Lung (tissue), 17 donors: ENCODE measurements at places on chromosomes 2 and 18.
A peak's percentile ranks its signal among the peaks of the same experiment; 100 is the strongest.

DNA sequence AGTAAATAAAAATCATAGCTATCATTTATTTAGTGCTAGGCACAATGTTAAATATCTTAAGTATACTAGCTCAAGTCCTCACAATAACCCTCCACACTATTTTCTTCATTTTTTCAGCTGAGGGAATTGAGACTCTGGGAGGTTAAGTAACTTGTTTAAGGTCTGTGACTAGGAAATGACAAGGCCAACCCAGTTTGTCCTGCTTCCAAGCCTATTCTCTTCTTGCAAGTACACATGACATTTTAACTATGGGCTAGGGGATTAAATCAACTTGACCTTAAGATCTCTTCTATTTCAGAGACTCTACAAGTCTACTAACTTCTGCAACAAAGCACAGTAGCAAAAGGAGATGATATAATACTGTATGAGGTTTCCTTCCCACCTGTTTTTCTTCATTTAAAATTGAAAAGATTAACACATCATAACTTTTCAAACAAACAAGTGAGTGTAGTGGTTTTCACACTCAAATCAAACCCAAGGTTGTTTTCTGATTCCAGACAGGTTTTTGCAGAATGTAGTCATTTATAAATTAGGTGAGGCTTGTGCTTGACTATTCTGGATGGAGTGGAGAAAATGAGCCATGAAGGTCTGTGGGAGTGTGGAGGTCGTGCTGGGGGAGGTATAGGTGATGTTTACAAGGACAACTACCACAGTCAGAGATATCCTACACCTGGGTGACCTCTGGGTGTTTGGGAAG is 57.0 kb downstream of the CD28 start:
- H3K36me3 ChIP-seq, result no peaks in the 10 kb centered on the region
- H3K27me3 ChIP-seq, result no peaks in the 10 kb centered on the region
- H3K4me1 ChIP-seq, result no peaks in the 10 kb centered on the region
- no peak overlapping the region for H3K4me3 ChIP-seq

DNA sequence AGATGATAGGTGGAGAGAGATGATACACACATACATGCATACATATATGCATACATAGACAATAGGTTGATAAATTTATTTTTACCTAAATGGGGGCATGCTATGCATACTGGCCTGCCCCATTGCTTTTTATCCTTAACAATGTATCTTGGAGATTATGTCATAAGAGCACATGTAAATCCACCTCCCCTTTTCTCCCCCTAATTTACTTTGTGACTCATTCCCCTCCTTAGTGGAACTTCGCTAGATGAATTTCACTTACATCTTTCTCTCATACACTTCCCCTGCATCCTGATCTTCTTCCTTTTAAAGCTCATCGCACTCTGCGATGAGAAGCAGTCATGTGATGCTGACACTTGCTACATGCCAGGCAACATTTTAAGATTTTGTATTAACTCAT is 223.6 kb downstream of the C1D start:
- H3K27ac ChIP-seq, result no peak overlapping the region
- H3K4me3 ChIP-seq, result no peak overlapping the region
- no peaks in the 10 kb centered on the region for H3K36me3 ChIP-seq
- no peaks in the 10 kb centered on the region for H3K27me3 ChIP-seq
- no peak for DNase-seq

GRCh38 chr18:36128530-36128870 is 640 bp downstream of the SLC39A6 start:
- DNase-seq, result peak; percentile 51
- peaks cover 6% of the 10 kb centered on the region for H3K36me3 ChIP-seq
- no peaks in the 10 kb centered on the region for H3K27me3 ChIP-seq
- H3K4me1 ChIP-seq, result peaks cover 14% of the 10 kb centered on the region
- peak overlapping the region; percentile 97 for H3K4me3 ChIP-seq

- no peaks in the 10 kb centered on the region for H3K36me3 ChIP-seq
- H3K27me3 ChIP-seq, result no peaks in the 10 kb centered on the region
These were observed 204.6 kb upstream of the HDAC4 start for GRCh38 chr2:239605409-239605808.

DNA sequence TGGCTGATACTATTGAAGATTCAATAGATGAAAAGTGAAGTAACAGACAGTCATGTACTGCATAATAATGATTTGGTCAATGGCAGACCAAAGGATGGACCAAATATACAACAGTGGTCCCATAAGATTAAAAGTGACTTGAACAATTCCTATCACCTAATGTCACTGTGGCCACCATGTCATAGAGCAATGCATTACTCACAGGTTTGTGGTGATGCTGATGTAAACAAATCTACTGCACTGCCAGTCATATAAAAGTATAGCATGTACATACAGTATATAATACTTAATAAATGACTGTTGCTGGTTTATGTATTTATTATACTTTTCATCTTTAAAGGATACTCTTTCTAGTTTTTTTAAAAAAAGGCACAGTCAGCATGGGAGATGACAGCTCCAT is 99.9 kb downstream of the USP34 start:
- H3K27me3 ChIP-seq, result no peaks in the 10 kb centered on the region
- H3K27ac ChIP-seq, result no peak overlapping the region
- DNase-seq, result no peak
- peaks cover 21% of the 10 kb centered on the region for H3K36me3 ChIP-seq
- H3K4me1 ChIP-seq, result no peaks in the 10 kb centered on the region
